NCI-H1417 (cell line): ENCODE measurements at places on chromosomes 11 and 22.

DNA sequence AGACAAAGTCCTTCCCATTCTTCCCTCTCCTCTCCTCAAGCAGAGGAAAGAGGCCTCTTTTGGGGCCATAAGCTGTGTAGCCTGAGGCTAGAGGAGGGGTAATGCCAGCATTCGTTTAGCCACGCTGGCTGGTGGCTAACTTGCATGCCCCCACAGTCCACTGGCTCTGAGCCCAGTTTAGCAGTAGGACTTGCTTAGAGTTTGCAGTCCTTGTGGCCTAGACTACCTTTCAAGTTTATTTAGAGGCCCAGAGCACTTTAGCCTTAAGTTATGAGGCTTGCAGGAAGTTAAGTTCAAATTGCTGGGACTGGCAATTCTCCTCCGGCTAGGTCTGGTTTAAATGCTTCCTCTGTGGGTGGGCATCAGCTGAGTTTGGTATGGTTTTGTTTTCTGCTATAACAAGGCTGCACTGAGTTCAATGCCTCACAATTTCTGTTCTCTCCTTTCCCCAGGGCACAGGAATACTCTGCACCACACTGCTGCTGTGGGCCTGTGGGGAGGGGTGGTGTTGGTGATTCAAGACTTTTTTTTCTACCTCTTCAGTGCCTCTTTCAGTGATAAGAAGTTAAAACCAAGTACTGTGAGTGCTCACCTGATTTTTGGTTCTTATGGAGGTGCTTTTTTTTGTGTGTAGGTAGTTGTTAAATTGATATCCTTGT, 281.0 kb upstream of the C11orf87 start:
- DNase-seq: no peak

GRCh38 chr11:118897721-118898310, 14.1 kb downstream of the CXCR5 start:
- no peak for DNase-seq

GRCh38 chr11:202490-202889, 4.7 kb downstream of the BET1L start:
- DNase-seq: no peak

DNA sequence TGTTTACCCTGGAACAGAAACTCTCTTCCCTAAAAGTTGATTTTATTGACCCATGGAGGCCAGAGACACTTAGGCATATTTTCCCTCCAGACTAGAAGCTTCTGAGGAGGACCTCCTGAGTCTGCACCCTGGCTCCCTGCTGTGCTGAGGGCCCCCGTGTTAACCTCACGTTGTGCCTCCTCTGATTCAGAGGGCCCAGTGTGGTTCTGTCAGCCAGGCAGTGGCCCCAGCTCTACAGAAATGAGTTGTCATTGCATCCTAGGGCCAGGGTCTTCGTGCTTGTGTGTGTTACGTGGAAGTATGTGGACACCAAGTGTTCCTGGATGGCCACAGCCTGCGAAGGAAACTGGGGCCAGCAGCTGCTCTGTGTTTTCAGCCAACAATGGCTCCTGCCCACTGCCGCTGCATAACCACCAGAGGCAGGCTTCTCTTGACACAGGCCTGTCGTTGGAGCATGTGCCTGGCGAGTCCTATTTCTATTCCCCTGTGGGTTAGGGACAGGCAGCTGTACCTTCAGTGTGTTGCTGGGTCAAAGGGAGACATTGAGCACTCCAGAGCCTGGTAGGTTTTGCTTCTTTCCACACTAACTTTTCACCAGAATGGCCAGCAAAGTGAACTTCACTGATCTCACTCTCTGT, 44.5 kb downstream of the MED15 start:
- DNase-seq: no peak

GRCh38 chr11:110712659-110713448, 617 bp upstream of the ARHGAP20 start:
- peak; percentile 86 for DNase-seq

DNA sequence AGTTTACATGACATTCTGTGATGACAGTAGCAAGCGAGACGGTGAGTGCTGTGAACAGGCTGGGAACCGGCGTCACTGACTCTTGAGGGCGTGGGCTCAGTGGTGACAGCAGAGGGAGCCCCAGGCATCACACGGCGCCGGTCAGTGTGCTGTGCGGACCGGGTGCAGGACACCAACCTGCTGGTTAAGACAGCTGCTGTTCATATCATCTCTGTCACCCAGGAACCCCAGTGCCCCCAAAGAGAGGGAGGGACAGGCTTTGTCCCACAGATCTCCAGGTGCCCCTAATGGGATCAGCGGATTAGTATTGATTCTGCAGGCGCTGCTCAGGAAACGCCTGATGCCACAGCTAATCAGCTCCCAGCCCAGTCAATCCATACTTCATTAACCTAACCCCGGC, 18.4 kb downstream of the B3GAT1 start:
- peak; percentile 51 for DNase-seq

DNA sequence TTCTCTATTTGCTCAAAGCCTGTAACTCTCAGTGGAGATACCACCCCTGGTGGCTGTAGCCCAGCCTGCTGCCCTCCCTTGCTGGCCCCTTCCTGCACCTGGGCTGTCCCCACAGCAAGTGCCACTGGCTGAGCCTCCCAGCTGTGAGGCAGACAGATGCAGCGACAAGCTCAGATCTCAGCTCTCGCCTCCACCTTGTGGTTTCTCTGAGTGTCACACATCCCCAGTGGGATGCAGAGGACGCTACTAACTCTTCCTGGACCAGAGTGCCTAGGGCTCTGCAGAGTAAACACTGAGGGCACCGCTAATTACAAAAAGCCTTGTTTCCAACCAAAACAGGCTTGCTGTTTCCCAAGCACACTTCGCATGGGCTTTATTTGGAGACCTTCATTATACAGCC, 8.9 kb downstream of the YPEL1 start:
- peak; percentile 6 for DNase-seq

GRCh38 chr11:116046127-116046526, 541.9 kb upstream of the CADM1 start:
- DNase-seq: no peak

DNA sequence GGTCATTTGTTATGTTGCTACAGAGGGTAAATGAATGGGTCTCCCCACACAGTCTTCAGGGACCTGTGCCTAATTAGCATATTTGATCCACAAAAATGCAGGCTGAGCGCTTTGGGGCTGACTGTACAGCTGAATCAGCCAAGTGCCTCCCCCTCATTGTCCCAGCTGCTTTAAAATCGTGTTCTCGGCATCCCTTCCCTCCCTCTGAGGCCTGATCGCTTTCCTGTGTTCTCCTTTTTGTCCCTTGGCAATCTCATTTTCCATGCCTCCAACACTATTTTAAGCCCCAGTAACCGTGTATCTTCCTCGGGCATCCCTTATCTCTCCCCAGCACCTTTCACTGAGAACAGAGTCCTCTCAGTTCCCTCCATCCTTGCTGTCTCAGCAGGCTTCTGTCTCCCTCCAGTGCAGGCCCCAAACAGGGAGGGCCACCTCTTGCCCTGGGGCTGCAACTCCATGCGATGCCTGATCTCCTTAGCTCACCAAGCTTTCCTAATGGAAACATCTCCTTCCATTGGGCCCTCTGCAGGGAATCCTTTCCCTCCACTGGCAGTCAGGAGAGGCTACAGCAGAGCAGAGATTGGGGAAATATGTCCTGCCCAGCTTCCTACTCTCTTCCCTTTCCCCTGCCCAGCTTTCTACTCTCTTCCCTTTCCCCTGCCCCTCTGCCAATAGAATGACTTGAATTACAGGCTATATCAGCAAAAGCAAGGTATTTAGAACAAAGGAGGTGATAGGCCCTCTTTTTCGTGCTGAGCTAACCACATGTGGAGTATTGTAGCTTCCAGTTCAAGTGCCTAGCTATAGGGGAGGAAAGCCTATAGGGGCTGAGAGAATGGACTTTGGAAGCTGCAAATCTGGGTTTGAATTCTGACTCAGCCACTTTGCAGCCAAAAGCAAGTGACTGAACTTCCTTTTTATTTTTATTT, 13.8 kb downstream of the UQCR10 start:
- DNase-seq: no peak

- DNase-seq: no peak
Measured at GRCh38 chr11:125593114-125593820, 615 bp downstream of the STT3A start.

DNA sequence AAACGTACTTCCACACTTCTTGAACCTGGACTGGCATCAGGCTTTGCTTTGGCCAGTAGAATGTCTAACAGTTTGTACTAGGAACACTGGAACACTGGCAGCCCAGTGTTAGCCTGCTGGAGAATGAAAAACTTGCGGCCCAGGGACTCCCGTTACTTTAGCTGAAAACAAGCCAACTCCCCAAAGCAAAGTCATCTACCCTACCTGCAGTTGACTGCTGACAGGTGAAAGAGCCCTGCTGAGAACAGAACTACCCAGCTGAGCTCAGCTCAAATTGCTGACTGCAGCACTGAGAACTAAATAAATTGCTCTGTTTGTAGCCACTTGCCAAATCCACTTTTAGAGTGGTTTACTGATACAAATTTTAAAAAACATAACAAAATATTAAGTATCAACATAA, 342.5 kb downstream of the LRRC4C start:
- DNase-seq: peak; percentile 2

- DNase-seq: no peak
Measured at GRCh38 chr11:131663405-131664200, 293.2 kb downstream of the NTM start.

GRCh38 chr11:91305402-91305801, 919.2 kb upstream of the FAT3 start:
- peak; percentile 45 for DNase-seq

GRCh38 chr11:68988491-68988890, 7.7 kb upstream of the MRGPRD start:
- no peak for DNase-seq

DNA sequence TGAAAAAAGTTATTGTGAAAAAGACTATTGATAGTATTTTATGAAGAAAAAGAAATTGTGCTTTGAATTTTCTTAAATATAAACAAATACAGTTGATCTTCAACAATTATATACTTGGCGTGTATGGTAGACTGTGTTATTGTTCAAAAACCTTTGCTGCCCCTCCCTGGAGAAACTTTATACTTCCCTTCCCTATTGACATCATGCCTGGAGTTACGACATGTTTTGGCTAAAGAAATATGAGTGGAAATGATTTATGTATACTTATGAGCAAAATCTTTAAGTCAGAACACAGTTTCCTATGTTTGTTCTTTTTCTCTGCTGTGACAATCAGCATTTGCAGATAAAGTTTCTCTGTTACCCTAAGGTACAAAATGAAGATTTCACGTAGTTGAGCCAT, 243.8 kb downstream of the TMEM135 start:
- DNase-seq: no peak

DNA sequence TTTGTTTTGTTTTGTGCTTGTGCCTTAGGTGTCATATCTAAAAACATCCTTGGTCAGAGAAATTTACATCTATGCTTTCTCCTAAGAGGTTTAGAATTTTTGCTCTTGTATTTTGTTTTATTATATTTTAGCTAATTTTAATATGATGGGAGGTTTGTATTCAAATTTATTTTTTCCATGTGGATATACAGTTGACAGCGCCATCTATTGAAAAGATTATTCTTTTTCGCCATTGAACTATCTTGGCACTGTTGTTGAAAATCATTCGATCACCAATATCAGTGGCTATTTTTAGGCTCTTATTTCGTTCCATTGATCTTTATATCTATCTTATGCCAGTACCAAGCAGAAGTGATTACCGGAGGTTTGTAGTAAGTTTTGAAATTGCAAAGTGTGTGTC, 510.3 kb downstream of the BRD1 start:
- no peak for DNase-seq

DNA sequence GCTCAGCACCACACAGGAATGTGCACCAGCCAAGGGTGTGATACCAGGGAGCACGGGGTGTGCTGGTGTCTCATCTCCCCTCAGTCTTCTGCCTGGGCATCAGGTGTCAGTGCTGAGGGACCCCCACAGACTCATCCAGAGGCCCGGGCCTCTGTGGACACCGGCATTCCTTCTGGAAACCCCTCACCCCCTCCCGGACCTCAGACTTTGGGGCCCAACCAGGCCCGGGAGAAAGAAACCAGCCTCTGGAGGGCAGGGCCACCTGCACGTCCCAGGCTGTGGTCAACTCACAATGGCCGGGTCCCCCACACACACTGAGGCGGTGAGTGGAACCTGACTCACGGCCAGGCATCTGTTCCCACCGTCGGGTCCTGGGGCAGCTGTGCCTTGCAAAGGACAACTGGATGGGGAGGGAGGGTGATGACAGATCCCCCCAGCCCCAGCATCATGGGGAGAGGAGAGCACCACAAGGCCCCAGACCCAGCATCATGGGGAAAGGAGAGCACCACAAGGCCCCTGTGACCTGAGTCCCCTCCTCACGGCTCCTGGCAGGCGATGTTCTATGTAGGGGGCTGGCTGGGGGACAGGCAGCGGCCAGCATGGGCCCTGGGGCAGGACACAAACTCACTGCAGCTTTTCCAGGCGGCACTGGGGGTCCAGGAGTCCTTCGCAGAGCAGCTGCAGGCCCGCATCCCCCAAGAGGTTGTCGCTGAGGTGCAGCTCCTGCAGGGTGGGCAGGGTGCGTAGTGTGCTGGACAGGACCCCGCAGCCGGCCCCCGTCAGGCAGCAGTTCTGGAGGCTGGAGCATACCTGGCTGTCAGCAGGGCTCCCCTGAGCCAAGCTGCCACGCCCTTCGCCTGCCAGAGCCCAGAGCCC, 7.6 kb downstream of the RNH1 start:
- no peak for DNase-seq

DNA sequence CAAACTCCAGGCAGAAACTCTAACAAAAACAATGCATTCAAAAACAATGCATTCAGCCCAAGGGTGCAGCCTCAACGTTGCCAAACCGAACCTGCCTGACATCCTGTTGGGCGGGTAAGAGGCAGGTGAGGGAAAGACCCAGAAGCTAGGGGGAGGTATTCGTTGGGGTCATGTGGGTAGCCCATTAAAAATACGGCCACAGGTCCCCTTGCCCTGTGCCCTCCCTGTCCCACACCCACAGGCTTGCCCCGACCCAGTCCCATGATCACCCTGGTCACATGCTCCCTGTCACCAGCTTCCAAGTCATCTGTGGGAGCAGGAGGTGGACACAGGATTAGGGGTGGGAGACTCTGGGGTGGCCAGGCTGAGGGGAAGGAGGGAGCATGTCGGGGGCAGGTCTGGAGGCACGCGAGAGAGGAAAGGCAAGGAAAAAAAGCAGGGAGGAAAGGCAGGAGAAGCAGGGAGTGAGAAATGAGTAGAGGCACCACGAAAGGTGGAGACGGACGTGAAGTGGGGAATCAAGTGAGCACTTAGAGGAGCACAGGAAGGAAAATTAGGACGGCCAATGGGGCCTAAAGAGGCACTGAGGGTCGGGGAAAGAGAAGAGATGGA, 683 bp downstream of the PLA2G6 start:
- peak; percentile 44 for DNase-seq

- DNase-seq: no peak
Measured at GRCh38 chr11:73566422-73566821, 31.5 kb downstream of the FAM168A start.

GRCh38 chr11:26578998-26579661, 7.1 kb upstream of the MUC15 start:
- DNase-seq: no peak

DNA sequence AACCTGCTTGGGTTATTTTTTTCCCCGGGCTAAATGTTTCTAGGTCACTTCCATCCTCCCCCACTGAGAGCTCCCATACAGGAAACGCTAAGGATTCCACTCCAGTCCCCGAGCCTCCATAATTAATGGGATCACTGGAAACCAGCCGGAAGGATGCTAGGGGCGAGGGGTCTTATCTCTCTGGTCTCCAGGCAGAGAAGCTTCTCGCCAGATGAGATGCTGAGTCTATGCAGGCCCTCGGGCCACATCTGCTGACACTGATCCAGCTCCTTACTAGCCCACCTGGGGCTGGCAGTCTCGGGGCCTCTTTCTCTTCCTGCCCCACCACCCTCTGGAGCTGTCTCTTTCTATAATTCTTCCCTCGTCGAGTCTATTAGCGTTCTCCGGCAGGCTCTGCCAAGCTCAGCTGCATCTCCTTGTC, 125.9 kb upstream of the SYT13 start:
- peak; percentile 78 for DNase-seq
